Osteocyte (in vitro differentiated cells): ENCODE measurements at places on chromosomes 16 and 17. TPM values are rescaled to one million over a fixed set of nuclear protein-coding genes. Genes with fewer than 3 reads are reported as not detected.

DNA sequence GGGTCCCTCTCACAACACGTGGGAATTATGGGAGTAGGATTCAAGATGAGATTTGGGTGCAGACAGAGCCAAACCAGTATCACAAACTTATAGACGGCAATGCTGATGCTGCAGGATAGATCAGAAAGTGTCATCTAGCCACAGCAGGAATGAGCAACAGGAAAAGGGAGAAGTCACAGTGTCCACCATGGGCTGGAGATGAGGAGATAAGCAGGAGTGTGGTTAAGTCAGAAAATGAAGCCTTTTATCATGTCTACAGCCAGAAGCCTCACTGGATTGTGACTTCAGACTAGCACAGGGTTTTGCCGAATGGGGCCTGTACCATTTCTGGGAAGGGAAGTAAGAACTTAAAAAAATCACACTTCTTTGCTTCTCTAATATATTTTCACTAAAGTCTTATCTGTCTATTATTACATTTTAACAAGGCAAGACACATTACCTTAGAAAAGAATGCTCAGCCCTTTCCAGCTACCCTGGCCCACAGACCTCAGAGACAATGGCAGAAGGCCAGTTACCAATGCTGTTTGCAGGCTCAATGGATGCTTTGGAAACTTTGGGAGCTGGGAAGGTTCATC lies 490.2 kb upstream of the SALL1 start:
- H3K4me1 ChIP-seq: no peaks in the 10 kb centered on the region
- DNase-seq: no peak
- no peaks in the 10 kb centered on the region for H3K36me3 ChIP-seq
- no peak overlapping the region for H3K27ac ChIP-seq
- H3K27me3 ChIP-seq: no peaks in the 10 kb centered on the region

SLC47A1 gene
- total RNA-seq: 2.4 and 2.7 TPM in 2 replicates

PLCG2 gene
- total RNA-seq: 0.16 TPM in 1 of 2 replicates, not detected in the other

DNA sequence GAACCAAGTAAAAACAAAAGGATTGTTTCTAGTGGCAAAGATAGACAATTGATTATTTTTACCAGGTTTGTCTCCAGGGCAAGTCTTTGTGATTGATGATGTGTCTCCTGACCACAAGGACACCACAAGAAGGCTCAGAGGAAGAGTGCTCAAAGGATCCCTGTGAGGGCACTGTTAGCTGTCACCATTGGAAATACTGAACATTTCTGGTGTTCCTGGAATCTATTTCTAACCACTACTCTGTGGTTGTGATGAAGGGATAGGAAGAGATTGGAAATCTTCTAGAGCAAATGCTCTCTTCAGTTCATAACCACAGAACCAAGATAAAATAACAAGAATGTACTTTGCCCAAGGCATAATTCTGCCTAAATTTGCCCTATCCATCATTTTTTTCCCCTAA lies 15.3 kb downstream of the RNF43 start:
- H3K27me3 ChIP-seq: peaks cover 53% of the 10 kb centered on the region
- H3K4me1 ChIP-seq: peaks cover 11% of the 10 kb centered on the region
- H3K27ac ChIP-seq: no peak overlapping the region
- no peak for DNase-seq
- H3K36me3 ChIP-seq: no peaks in the 10 kb centered on the region

GDPD1 gene
- total RNA-seq: 3.0 and 3.3 TPM in 2 replicates

- peaks cover 45% of the 10 kb centered on the region for H3K4me1 ChIP-seq
- peak overlapping the region; percentile 90 for H3K27ac ChIP-seq
- H3K4me3 ChIP-seq: no peak overlapping the region
- no peak for DNase-seq
- H3K36me3 ChIP-seq: peaks cover 13% of the 10 kb centered on the region
These were observed 90.9 kb upstream of the BCAR1 start for GRCh38 chr16:75342308-75342811.

LPO gene
- total RNA-seq: not detected in 2 replicates

SRCIN1 gene
- total RNA-seq: 0.05 TPM in 1 of 2 replicates, not detected in the other

- peaks cover 72% of the 10 kb centered on the region for H3K36me3 ChIP-seq
- DNase-seq: no peak
- no peak overlapping the region for H3K4me3 ChIP-seq
- H3K27me3 ChIP-seq: no peaks in the 10 kb centered on the region
- no peaks in the 10 kb centered on the region for H3K4me1 ChIP-seq
These were observed 63.4 kb downstream of the GTF3C1 start for GRCh38 chr16:27486344-27486743.

KRTAP9-4 gene
- not detected in 2 replicates for total RNA-seq

- H3K4me1 ChIP-seq: peaks cover 11% of the 10 kb centered on the region
- no peak overlapping the region for H3K27ac ChIP-seq
- no peak for DNase-seq
- no peak overlapping the region for H3K4me3 ChIP-seq
- no peaks in the 10 kb centered on the region for H3K36me3 ChIP-seq
These were observed 480.0 kb downstream of the TOX3 start for GRCh38 chr16:52066962-52067361.

TEX19 gene
- not detected in 2 replicates for total RNA-seq

- H3K4me3 ChIP-seq: no peak overlapping the region
- peaks cover 9% of the 10 kb centered on the region for H3K36me3 ChIP-seq
- DNase-seq: no peak
- no peak overlapping the region for H3K27ac ChIP-seq
These were observed 54.8 kb downstream of the USP43 start for GRCh38 chr17:9700136-9700535.

CD7 gene
- 1.0 TPM in 2 replicates for total RNA-seq

GRCh38 chr17:6421700-6422604 lies 13.0 kb downstream of the AIPL1 start:
- H3K27ac ChIP-seq: no peak overlapping the region
- DNase-seq: peak; percentile 92
- no peaks in the 10 kb centered on the region for H3K4me1 ChIP-seq
- H3K36me3 ChIP-seq: no peaks in the 10 kb centered on the region
- H3K4me3 ChIP-seq: no peak overlapping the region
- H3K27me3 ChIP-seq: peaks cover 4% of the 10 kb centered on the region

PLK1 gene
- total RNA-seq: 16.7 and 17.8 TPM in 2 replicates

- DNase-seq: no peak
- no peaks in the 10 kb centered on the region for H3K36me3 ChIP-seq
- H3K4me3 ChIP-seq: no peak overlapping the region
- peaks cover 36% of the 10 kb centered on the region for H3K27me3 ChIP-seq
These were observed 24.0 kb downstream of the MEOX1 start for GRCh38 chr17:43637563-43638323.

GRCh38 chr16:28318042-28318744 lies 25.9 kb downstream of the SBK1 start:
- DNase-seq: no peak
- H3K4me3 ChIP-seq: no peak overlapping the region
- H3K27ac ChIP-seq: no peak overlapping the region
- no peaks in the 10 kb centered on the region for H3K4me1 ChIP-seq
- H3K36me3 ChIP-seq: no peaks in the 10 kb centered on the region

DUS2 gene
- 13.6 and 17.2 TPM in 2 replicates for total RNA-seq

GRCh38 chr17:19495828-19496528 lies 37.7 kb upstream of the SLC47A1 start:
- no peaks in the 10 kb centered on the region for H3K36me3 ChIP-seq
- DNase-seq: no peak
- H3K27me3 ChIP-seq: peaks cover 17% of the 10 kb centered on the region
- H3K27ac ChIP-seq: no peak overlapping the region

DNA sequence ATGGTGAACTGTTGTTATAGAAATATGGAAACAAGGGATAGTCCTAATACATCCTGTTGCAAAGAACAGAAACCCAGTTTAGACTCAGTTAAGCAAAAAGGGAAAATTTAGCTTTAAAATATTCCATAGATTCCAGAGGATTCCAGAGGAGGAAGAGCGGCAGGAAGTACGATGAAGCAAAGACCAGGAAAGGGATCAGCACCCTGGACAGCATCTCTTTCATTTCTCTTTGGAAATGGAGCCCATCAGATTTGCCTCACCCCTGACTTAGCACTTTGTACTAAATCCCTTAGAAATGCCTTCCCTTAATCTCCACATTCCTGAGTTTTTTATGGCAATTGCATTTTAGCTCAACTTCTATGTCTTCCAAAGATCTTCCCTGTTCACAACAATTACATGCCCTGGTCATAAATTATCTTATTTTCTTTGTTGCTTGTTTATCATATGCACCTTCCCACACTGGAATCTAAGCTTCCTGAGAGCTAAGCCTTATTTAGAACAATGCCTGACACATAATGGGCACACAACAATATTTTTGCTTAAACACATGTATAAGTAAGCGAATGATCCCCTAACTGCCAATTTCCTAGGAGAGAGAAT lies 150.0 kb upstream of the RBFOX1 start:
- no peak for DNase-seq
- no peaks in the 10 kb centered on the region for H3K4me1 ChIP-seq
- H3K4me3 ChIP-seq: no peak overlapping the region
- no peaks in the 10 kb centered on the region for H3K27me3 ChIP-seq

PIPOX gene
- 1.1 and 1.6 TPM in 2 replicates for total RNA-seq

DNA sequence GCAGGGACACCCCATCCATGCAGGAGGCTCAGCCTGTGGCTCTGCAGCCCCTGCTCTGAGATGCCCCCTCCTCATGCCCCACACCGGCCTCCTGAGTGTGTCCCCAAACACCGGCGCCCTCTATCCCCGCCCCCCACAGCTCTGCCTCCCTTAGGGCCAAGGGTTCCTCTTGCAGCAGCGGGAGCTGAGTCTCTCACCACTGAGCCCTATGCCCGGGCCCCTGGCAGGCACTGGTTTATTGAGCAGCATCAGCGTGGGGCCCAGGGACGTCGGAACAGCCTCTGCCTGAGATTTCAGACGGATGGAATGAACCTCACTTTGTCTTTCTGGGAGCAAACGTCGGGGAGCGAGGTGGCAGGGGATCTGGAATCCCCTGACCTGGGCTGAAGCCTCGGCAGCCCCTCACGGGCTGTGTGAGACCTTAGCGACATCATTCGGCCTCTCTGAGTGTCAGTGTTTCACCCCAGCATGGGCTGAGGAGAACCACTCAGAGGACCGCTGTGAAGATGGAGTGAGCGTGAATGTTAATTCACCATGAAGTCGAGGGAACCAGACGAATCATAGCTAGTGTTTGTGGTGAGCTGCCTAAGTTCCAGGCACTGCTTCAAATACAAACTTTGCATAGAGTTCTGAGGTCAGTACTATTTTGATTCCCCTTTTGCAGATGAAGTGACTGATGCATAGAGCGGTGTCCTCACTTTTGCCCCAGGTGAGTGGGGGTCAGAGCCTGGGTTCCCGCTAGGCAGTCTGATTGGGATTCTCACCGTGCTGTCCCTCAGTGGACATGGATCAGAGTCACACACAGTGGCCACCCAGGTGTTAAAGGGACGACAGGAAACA lies 5.3 kb upstream of the C16orf74 start:
- H3K27ac ChIP-seq: no peak overlapping the region
- H3K4me1 ChIP-seq: peaks cover 33% of the 10 kb centered on the region
- DNase-seq: no peak
- peaks cover 10% of the 10 kb centered on the region for H3K27me3 ChIP-seq
- H3K36me3 ChIP-seq: no peaks in the 10 kb centered on the region
- H3K4me3 ChIP-seq: no peak overlapping the region

- DNase-seq: no peak
- H3K4me3 ChIP-seq: peak overlapping the region; percentile 53
- peaks cover 4% of the 10 kb centered on the region for H3K36me3 ChIP-seq
- H3K27ac ChIP-seq: no peak overlapping the region
- peaks cover 21% of the 10 kb centered on the region for H3K4me1 ChIP-seq
- no peaks in the 10 kb centered on the region for H3K27me3 ChIP-seq
These were observed 2.3 kb downstream of the GALK1 start for GRCh38 chr17:75762513-75763268.

DNA sequence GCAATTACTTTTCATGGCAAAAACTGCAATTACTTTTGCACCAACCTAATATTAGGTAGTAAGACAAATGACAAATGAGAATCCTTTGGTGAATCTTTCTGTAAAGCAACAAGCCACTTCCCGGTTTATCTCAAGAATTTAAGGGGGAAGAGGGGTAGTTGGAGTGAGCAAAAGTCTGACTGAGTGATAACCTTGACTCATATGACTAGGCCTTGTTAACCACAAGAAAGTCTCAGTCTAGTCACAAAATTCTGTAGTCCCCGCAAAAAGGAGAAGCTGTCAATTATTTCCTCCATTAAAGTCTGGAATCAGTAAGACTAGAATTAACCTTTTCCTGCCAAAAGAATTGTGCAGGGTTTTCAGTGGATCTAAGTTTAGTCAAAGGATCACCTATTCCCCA lies 72.2 kb upstream of the GNAO1 start:
- H3K4me1 ChIP-seq: no peaks in the 10 kb centered on the region
- no peak overlapping the region for H3K27ac ChIP-seq
- DNase-seq: no peak
- H3K4me3 ChIP-seq: no peak overlapping the region

DNA sequence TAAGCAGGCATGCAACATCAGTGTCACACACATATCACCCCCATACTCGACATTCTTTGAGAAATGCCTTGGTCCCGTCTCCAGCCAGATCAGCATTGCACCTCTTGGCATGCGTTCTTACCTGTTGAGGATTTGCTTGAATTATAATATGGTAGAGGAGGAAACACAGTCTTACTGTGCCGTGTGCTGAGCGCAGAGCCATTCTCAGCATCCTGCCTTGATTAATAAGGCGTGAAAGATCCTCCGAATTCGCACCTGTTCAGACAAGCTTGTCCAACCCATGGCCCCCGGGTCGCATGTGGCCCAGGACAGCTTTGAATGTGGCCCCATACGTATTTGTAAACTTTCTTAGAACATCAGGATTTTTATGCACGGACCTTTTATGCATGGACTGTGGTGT lies 408.1 kb downstream of the WWOX start:
- H3K4me3 ChIP-seq: no peak overlapping the region
- DNase-seq: no peak
- peaks cover 19% of the 10 kb centered on the region for H3K4me1 ChIP-seq
- no peak overlapping the region for H3K27ac ChIP-seq
- H3K27me3 ChIP-seq: no peaks in the 10 kb centered on the region
- H3K36me3 ChIP-seq: no peaks in the 10 kb centered on the region

BLTP2 gene
- total RNA-seq: 159 and 173 TPM in 2 replicates

- peaks cover 7% of the 10 kb centered on the region for H3K27me3 ChIP-seq
- H3K27ac ChIP-seq: no peak overlapping the region
- no peak for DNase-seq
- no peaks in the 10 kb centered on the region for H3K36me3 ChIP-seq
- no peak overlapping the region for H3K4me3 ChIP-seq
These were observed 57.9 kb downstream of the AKAP1 start for GRCh38 chr17:57142925-57143324.

DNA sequence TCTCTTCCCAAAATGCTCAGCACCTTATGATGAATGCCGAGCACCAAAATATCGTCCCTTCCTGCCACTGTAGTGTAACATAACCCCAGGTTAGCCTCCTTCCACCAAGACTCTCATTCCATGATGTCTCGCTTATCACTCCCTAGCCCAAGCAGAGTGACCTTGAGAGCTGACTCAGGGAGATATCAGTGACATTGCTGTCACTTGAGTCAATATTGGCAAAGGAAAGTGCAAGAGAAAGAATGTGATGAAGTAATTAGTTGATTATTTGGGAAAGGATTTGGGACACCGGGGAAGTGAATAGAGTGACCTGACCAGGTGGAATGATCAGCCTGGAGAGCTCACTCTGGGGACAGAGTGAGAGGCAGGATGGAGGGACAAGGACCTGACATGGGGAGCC lies 2.6 kb upstream of the ANKFN1 start:
- DNase-seq: no peak
- H3K36me3 ChIP-seq: no peaks in the 10 kb centered on the region
- H3K4me1 ChIP-seq: no peaks in the 10 kb centered on the region
- H3K27ac ChIP-seq: no peak overlapping the region

CDH11 gene
- 560 and 587 TPM in 2 replicates for total RNA-seq
